ENCODE measurements at places on chromosomes 1 and 21.

- no peak for DNase-seq
Measured at GRCh38 chr1:4837752-4838151, 183.3 kb downstream of the AJAP1 start.

DNA sequence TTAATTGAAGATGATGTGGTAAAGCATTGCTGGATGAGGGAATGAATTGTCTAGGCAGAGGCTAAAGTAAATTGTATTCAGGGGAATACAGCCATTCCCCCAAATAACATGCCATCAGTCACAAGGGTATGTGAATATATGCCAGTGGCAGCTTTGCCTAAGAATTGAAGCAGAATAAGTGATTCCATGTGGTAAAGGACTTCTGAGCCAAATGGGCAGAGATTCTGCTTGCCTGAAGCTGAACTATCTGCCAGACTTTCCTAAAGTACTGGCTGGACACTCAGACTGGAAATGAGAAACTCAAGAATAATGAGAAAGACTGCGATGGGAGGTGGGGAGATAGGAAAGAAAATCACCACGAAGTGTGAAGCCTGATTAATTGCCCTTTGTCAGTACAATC lies 2.4 kb downstream of the LIX1L start:
- no peak for DNase-seq

DNA sequence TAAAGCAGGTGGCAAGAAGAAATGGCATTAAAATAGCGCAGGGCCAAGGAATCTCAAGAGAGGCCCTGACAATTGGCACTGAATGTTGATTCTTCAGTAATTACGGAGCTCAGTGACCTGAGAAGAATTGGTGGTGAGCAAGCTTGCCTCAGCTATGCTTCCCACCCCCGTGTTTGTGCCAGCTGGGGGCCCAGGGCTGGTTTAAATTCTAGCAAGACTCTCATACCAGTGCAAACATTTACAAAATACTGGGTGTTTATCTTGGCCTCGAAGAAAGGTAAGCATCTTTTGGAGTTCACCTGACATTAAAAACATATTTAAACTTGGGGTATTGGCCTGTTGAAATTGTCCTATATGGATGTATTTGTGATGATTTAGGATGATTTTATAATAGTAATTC lies 296.7 kb upstream of the USP25 start:
- DNase-seq, result no peak

GRCh38 chr1:1537626-1538250 lies 2.7 kb downstream of the TMEM240 start:
- no peak for DNase-seq

- DNase-seq, result no peak
Measured at GRCh38 chr1:24713176-24713575, 32.1 kb upstream of the CLIC4 start.

- no peak for DNase-seq
Measured at GRCh38 chr1:168264296-168264695, 16.4 kb upstream of the TBX19 start.

DNA sequence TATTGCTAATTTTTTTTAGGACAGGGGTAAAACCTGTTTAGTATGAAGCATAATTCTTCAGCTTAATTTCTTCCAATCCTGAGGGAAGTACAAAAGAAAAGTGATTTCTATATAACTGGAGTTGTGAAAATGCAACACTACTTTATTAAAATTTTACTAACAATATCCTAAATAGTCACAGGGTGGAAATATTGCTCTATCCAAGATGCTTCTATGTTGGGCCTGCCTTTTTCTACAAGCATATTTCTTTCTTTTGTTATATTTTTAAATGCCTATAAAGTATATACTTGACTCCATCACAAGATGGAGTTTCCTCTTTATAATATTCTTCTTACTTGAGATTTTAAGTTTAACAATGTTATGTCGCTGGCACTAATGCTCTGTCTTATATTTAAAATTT lies 37.9 kb downstream of the DTL start:
- no peak for DNase-seq

DNA sequence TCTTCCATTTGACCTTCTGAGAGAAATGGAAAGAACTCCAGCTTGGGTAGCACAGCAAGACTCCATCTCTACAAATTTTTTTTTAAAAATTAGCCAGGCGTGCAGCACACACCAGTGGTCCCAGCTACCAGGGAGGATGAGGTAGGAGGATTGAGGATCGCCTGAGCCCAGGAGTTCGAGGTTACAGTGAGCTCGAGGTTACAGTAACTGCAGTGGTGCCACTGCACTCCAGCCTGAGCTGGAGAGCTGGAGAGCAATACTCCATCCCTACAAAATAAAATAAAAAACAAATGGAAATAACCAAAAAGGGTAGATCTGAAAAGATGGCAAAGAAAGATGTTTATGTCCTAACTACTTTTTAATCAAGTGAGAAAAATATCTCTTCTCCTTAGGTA lies 14.5 kb downstream of the POGZ start:
- DNase-seq, result no peak

DNA sequence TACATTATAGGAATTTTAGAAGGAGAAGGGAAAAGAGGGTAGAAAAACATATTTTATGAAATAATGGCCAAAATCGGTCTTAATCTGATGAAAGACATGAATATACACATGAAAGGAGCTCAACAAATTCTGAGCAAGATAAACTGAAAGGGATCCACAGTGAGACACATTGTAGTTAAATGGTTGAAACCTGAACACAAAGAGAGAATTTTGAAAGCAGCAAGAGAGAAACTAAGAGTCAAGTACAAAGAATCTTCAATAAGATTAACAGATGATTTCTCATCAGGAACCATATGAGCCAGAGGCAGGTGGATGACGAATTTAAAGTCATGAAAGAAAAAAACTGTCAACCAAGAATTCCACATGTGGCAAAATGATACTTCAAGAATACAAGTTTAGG lies 15.8 kb upstream of the MTR start:
- DNase-seq, result no peak

DNA sequence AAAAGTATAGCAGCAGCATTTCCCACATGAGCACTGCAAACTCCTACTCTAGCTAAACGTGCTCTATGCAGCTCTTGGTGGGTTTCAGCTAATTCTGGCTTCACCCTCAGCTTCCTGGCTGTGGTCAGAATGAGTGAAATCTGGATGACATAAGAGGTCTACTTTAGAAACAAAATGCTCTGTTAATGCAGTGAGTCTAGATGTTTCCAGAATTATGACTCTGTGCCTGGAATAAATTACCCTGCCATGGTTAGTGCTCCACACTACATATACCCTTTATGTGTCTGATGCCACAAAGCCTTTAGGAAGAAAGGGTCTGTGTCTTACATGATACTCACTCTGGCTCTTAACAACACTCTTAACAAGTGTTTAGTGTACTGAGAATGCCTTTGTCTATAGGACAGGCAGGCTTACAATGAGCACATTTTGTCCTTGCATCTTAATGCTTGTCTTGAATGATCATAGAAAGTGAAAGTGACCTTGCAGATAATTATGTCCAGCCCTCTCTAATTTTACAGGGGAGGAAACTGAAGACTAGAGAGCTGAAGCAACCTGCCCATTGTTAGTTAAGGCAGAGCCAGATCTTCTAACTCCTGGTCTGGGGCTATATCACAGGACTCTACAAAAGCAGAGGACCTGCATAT lies 9.2 kb downstream of the S100A10 start:
- peak; percentile 88 for DNase-seq

GRCh38 chr1:167247754-167248153 lies 27.1 kb downstream of the POU2F1 start:
- DNase-seq, result no peak

DNA sequence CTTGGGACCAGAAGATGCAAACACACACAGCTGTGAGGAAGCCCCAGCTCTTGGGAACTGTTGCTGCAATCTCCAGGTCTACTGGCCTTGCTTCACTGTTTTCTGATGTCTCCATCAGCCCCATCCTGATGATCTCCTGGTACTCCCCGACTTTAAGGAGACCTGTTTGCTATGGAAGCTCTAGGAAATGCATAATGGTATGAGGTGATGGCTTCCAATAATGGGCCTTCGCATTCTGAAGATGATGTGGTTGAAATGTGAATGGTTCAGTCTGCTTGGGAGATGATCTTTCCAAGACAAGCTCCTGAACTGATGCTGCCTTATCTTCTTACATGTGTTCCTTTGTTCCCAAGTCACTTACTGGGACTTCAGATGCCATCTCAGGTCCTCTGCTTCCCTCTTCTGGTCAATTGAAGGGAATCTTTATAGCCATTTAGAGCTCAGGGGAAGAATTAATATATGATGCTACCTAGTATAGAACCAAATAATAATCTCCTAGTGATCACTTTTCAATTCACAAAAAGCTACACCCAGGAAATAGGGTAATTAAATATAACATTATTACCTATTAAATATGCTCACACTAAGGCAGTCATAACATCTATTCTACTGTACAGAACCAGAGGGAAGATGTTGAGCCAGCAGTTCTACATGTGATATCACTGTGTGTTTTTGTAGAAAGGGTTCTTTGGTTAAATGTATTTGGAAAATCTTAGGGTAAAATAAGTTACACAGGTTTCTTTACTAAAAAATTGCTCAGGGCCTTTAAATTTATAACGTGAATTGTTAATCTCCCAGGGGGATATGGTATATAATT lies 73.9 kb upstream of the VTCN1 start:
- peak; percentile 6 for DNase-seq

GRCh38 chr1:235006816-235007215 lies 121.8 kb downstream of the TOMM20 start:
- DNase-seq, result no peak

GRCh38 chr1:60068393-60069045 lies 5.1 kb downstream of the C1orf87 start:
- no peak for DNase-seq

DNA sequence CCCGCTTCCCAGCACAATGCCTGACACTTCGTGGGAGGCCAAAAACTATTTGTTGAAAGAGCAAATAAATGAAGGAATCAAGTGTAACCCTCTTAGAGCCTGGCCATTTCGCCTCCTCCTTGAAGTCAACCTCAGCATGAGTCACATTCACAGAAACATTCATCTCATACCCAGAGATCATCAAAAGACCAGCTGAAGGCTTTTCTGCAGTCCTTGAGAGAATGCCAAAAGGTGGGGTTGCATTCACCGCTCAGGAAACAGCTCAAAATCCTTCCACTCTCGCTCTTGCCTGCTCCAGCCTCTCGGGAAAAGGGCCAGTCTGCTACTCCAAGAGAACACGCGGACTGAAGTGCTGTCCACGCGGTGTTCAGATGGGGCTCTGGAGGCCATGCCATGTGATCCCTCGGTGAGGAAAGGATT lies 90.0 kb downstream of the VWA5B1 start:
- peak; percentile 25 for DNase-seq

GRCh38 chr21:44449473-44450363 lies 5.6 kb upstream of the LRRC3 start:
- DNase-seq, result no peak

DNA sequence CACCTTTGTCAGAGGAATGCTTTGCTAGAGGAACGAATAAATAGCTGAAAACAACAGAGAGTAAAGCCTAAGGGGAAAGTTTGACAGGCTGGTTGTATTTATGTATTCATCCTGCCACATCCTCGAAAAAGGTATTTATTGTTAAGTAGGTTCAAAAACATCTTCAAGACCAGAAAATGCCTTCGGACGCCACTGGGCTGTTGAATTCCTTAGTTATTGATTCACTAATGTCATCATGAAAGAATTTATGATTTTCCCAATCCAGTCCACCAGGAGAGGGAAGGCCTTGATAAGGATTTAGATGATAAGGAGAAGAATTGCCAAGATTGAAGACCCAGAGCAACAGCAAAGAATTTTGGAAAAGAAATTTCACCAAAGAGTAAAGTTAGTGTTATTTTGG lies 35.2 kb upstream of the MAB21L3 start:
- no peak for DNase-seq

GRCh38 chr21:28944296-28944695 lies 48.4 kb downstream of the LTN1 start:
- DNase-seq, result no peak

- DNase-seq, result no peak
Measured at GRCh38 chr1:41277371-41277975, 35.4 kb upstream of the SCMH1 start.

- DNase-seq, result no peak
Measured at GRCh38 chr1:166692346-166692745, 146.9 kb upstream of the POGK start.

DNA sequence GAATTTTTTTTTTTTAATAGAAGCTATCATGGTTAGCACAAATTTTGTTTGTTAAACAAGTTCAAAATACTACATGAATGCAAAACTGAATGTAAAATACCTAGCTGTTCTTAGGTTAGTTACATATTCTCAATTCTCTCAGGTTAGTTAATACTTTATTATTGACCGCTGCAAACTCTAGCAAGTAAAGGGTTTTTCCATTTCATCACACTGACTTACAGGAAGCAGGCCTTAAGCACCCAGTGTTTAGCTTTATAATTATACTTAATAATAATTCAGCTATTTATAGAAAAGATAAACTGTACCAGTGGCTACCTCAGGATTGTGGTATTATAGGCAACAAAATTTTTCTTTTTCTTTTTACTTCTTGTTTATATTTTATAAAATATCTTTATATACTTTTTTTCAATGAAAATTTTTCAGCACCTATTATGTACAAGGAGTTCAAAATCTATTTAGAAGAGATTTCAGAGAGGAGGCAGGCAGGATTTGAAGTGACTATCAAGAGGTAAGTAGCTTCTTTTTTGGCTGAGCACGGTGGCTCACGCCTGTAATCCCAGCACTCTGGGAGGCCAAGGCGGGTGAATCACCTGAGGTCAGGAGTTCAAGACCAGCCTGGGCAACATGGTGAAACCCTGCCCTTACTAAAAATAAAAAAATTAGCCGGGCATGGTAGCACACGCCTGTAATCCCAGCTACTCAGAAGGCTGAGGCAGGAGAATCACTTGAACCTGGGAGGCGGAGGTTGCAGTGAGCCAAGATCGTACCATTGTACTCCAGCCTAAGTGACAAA lies 17.9 kb downstream of the PLPP3 start:
- DNase-seq, result no peak

- DNase-seq, result peak; percentile 33
Measured at GRCh38 chr1:76901158-76901767, 34.0 kb downstream of the ST6GALNAC5 start.

- DNase-seq, result no peak
Measured at GRCh38 chr1:197912739-197913494, 4.3 kb upstream of the LHX9 start.

GRCh38 chr1:111142356-111142975 lies 2.4 kb downstream of the CEPT1 start:
- no peak for DNase-seq

Data from activated CD4-positive, alpha-beta T cell treated with anti-CD3 and anti-CD28 coated beads, Interleukin-2, Interleukin-4, amounts not matched to agents 100 ng/mL and 50 ng/mL, durations not matched to agents 16 hours and 8 hours (primary cell).